Stimulated activated CD4-positive, alpha-beta T cell treated with anti-CD3 and anti-CD28 coated beads, Interleukin-4, amount 100 ng/mL, for 4 hours (primary cell): ENCODE measurements at places on chromosomes 6 and 20.

GRCh38 chr6:132161283-132161682, 210.1 kb upstream of the CCN2 start:
- DNase-seq, result no peak

DNA sequence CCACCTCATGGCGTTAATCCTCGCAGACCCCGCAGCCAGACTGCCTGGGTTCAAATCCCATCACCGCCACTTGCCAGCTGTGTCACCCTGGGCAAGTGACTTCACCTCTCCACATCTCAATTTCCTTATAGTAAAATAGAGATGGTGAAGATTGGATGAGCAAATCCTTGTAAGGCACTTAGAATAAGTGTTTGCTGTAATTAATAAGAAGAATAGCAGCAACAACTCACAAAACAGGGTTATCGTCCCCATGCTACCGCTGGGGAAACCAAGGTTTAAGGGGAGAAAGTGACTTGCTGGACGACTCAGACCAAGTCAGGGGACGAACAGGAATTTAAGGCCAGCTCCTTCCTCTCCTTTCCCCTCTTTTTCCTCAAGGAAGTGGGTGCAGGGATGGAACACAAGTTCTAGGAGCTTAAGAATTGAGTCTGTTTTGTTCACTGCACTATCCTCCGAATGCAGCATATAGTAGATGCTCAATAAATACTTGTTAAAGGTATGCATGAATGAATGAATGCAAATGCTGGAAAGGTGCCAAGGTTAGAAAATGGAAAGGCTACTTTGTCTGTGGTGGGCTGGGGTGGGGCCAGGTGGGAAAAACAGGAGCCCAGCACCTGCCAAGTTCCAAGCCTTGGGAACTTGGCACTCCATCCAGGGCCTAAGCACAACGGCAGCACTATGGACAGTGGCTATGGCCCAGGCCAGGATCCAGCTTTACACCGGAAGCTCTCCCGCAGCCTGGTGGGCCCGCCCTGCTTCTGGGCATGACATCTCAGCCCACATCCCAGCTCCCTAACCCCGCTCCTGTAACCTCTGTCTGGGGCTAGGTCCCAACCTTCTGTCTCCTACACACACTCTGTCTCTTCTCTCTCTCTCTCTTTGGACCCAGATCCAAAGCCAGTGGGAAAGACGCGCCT, 4.9 kb upstream of the CDH22 start:
- DNase-seq, result no peak

DNA sequence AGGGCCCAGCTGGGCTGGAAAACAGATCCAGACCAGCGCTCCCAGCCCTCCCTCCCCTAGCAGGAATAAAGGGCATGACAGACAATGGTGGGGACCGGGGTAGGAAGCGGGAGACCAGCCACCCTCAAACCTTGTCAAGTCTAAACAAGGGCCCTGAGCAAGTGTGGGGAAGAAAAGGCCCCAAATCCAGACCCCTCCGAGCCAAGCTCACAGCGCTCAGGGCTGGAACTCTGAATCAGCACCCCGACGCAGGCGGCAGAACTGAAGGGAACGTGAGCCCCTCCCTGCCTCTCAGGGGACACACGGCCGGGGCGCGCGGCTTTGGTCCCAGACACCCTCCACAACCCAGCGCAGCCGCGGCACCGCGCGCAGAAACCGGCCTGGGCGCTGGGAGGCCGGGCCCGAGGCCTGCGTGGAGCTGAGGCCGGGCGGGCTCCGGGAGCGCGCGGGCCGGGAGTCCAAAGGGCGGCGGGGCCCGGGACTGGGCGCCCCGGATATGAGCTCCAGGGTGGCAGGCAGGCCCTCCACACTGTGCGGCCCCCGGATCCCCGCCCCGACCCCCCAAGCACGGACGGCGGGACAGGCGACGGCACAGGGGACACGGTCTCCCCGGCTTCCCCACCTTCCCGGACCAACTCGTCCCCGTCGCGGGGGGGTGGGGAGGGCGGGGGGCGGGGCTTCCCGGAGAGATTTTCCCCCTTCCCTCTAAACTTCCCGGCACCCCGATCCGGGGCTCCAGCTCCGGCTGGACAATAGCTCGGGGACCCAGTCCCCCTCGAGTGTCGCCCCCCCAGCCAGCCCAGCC, 641 bp downstream of the TEAD3 start:
- no peak for DNase-seq

DNA sequence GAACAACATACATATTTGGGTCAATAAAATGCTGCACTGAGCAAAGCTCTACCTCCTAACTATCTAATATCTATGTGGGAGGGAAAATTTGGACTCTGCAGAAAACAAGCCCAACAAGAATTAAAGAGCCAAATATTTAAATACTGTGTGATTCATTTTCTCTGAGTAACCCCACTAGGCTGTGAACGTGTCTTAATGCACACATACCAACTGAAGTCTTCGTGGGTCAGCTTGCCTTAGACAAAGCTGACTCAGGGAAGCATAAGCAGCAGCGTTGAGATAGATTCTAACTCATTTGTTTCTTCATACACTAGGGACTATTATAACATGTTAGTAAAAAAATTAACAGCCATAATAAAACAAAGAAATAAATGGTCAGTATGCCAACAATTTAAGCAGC, 114.3 kb downstream of the GJA1 start:
- DNase-seq, result no peak

DNA sequence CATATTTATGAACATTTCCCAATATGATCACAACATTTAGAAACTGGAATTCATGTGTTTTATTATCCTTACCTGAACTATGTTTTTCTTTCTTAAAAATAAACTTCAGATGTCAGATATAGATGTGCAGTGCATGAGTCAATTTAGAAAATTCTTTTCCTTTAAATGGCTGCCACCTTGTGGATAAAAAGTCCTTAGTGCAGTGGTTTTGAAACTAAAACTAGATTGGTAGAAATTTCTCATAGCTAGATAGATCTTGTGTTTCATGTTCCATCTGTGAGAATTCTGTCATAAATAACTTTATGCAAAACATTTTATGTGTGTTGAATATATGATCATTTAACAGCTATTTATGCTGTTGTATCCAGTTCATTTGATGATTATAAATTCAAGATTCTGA, 134.9 kb downstream of the KLHL32 start:
- no peak for DNase-seq

DNA sequence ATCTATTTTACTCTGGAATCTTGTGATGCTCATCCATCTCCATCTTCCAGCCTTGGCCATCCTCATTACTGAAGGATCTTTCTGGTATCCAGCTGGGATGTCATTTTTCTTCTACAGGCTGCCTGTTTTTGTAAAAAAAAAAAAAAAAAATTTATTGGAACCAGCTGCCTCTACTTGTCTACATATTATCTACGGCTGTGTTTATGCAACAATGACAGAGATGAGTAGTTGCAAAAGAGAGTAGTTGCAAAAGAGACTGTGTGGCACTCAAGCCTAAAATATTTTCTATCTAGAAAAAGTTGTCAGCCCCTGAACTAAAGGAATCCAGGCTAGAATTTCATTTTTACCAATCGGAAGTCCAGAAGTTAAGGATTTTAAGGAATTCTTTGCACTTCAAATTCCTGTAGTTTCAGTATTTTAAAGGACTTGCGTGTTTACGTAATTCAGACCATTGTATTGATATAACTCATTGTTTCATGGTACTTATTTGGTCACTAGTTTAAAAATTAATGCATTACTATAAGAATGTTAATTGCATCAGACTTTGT, 38.6 kb upstream of the PLCG1 start:
- DNase-seq, result no peak

- no peak for DNase-seq
Observed at GRCh38 chr20:7285918-7286556, 518.6 kb downstream of the BMP2 start.

- no peak for DNase-seq
Observed at GRCh38 chr6:25476126-25476525, 175.9 kb upstream of the SCGN start.

DNA sequence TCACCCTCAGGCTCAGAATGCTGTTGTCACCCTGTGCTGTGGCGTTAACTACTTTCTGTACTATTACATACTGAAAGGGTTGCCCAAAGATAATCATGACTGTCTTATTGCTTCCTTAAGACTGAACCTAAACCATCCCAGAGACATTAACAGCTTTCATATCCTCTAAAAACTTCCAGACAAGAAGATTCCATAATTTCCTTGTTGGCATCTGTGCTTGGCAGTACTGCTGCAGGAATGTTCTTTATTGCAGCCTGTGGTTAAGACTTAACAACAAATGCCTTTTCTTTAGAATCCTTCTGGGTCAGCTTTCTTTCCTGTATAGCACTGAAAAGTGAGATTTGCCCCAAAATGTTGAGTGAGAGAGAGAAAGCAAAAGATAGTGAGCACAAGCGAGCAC, 109.7 kb downstream of the GJA10 start:
- DNase-seq, result no peak

DNA sequence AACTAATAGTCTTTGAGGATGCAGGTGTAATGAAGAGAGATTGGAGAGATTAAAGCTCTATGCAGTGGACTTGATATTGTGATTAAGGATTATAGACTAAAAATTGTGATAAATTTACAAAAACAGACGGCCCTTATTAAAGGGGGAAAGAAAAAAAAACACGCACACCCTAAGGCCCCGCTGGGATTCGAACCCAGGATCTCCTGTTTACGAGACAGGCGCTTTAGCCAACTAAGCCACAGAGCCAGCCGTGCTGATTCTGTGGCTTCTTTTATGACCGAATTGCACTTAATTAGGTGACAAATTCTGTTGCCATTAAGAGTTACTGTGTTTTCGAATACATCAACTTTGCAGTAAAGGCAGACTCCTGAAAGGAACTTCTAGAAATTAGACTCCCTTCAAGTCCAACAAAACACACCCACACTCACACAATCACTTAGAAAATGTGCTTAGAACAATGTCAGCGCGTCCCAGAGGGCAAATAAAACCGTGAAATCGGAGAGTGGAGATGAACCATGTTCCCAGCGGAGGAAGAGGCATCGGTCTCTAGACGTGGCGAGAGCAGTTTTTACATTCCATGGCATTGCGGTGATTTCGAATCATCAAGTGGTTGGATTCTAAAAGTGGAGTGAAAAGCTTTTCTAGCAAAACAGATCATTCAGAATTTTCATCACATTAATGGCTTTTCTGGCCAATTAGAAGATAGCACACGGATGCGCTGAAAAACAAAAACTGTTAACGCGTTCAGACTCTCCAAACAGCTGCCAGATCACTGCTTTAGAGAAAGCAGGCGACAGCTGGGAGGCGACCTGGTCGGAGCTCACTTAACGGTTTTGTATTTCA, 122.6 kb downstream of the GPX5 start:
- peak; percentile 27 for DNase-seq

DNA sequence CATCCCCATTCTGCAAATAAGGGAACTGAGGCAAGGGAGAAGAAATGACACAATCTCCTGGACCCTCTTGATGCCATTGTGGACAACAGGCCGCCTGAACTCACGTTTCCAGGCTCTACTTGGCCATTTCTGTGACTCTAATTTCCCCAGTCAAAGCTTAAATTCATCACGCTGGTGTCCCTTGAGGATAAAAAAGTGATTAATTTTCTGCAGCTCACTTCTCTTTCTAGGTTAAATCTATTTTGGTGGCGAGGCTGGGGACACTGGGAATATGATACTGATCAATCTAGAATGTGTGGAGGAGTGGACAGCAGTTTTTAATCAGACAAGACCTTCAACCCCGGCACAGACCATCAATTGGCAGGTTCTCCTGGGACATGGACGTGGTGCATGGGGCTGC, 168.2 kb upstream of the SULF2 start:
- DNase-seq, result no peak

- DNase-seq, result no peak
Observed at GRCh38 chr6:38212579-38212978, 393.1 kb downstream of the ZFAND3 start.

GRCh38 chr20:21526776-21527175, 12.9 kb upstream of the NKX2-2 start:
- DNase-seq, result no peak

- DNase-seq, result no peak
Observed at GRCh38 chr6:87897013-87897412, 150.6 kb upstream of the SPACA1 start.

GRCh38 chr20:1831096-1831495, 64.1 kb upstream of the SIRPA start:
- no peak for DNase-seq
